ENCODE measurements at places on chromosomes 4 and X. TPM values are rescaled to one million over a fixed set of nuclear protein-coding genes. Genes with fewer than 3 reads are reported as not detected.

DNA sequence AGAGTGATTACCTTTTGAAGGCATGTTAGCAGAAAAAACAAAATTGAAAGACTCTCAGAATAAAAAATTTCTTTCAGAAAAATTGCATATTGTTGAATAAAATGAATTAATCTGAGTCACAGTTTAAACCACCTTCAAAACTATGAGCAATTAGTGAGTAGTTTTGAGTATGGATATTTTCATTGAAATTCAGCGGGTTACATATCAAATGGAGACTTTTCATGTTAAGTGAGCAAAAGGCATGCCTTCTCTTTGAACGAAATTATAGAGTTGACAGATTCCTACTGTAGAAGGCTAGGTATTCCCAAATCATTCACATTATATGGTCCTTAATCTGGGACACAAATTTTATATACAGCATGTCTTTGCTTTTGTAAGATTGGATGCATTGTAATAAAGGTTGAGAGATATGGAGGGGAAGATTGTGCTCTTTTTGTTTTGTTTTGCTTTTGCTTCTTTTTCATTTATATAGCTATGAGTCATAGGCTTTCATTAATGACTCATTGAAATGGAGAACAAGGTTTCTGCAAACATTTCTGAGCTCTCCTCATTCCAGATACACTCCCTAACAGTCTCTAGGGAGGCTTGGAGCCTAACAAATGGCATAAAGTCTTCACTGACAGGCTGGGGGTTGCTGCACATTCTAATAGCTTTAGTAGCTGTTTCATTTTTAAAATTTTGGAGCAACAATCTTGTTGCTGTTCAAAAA is 21.6 kb downstream of the PCDH18 start:
- H3K36me3 ChIP-seq, result no peaks in the 10 kb centered on the region
- no peaks in the 10 kb centered on the region for H3K27me3 ChIP-seq
- no peak overlapping the region for H3K4me3 ChIP-seq
- H3K4me1 ChIP-seq, result no peaks in the 10 kb centered on the region

- H3K4me1 ChIP-seq, result no peaks in the 10 kb centered on the region
- H3K27me3 ChIP-seq, result no peaks in the 10 kb centered on the region
- H3K36me3 ChIP-seq, result peaks cover 79% of the 10 kb centered on the region
- H3K27ac ChIP-seq, result no peak overlapping the region
Observed at GRCh38 chr4:7007142-7007907, 35.8 kb upstream of the TADA2B start.

DNA sequence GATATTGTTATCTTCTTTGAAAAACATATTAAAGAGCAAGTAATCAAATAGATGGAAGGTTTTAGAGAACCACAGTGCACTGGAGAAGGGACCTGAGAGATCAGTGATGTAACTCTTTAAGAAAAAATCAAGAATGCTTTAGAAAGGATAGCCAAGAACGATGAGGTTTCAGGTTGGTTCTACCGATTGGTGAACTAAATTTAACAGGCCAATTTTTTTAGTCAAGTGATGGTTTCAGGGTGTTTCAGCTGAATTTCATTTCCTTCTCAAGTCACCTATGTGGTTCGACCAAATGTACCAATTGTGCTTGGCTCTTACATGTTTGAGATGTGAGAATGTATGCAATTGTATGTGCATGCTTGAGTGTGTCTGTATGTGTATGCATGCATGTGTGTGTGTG is 26.5 kb downstream of the HS3ST1 start:
- no peaks in the 10 kb centered on the region for H3K4me1 ChIP-seq
- H3K27me3 ChIP-seq, result no peaks in the 10 kb centered on the region
- DNase-seq, result no peak
- H3K27ac ChIP-seq, result no peak overlapping the region
- no peak overlapping the region for H3K4me3 ChIP-seq

- H3K27me3 ChIP-seq, result peaks cover 2% of the 10 kb centered on the region
- no peak overlapping the region for H3K4me3 ChIP-seq
- H3K27ac ChIP-seq, result no peak overlapping the region
- no peak for DNase-seq
- no peaks in the 10 kb centered on the region for H3K4me1 ChIP-seq
Observed at GRCh38 chrX:24298191-24298590, 15.7 kb downstream of the SUPT20HL2 start.

DNA sequence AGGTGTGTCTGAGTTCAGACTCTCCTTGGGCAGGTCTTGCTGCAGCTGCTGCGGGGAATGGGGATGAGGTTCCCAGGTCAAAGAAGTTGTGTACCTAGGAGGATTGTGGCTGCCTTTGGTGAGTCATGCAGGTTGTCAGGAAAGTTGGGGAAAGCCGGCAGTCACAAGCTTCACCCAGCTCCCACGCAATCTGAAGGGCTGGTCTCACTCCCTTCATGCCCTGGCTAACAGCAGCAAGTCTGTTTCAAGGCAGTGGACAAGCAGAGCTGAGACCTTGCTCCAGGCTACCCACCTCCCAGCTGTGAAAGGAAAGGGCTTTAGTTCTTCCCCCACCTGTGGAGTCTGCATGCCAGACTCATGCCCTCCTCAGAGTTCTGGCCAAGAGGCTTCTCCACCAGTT is 287.2 kb downstream of the DTHD1 start:
- H3K4me3 ChIP-seq, result no peak overlapping the region
- H3K27ac ChIP-seq, result no peak overlapping the region
- no peaks in the 10 kb centered on the region for H3K27me3 ChIP-seq

- no peak overlapping the region for H3K4me3 ChIP-seq
- H3K27ac ChIP-seq, result no peak overlapping the region
- H3K27me3 ChIP-seq, result no peaks in the 10 kb centered on the region
- peak; percentile 12 for DNase-seq
- no peaks in the 10 kb centered on the region for H3K4me1 ChIP-seq
Observed at GRCh38 chrX:24081661-24082154, 27.0 kb downstream of the EIF2S3 start.

Gene ENPEP
- 0.25 TPM for total RNA-seq

All from CD4-positive, CD25-positive, alpha-beta regulatory T cell (primary cell).